Suprapubic skin (tissue), 4 donors: ENCODE measurements at places on chromosomes 3 and 15.

DNA sequence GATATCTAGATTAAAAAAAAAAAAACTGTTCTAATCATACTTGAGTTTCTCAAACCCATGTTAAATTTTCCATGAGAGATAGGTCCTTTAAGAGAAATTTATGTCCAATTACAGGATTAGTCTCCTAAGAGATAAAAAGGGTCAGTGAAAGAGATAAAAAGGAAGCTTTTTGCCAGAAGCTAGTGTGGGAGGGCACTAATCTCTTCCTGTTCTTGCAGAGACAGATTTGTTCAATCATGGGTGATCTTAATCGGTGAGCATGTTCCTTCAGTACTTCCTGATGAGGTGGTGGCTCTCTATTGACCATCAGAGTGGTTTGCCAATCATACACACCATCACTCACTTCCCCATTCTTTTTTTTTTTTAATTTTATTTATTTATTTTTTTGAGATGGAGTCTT is 16.9 kb upstream of the LPP start:
- no peak for DNase-seq

DNA sequence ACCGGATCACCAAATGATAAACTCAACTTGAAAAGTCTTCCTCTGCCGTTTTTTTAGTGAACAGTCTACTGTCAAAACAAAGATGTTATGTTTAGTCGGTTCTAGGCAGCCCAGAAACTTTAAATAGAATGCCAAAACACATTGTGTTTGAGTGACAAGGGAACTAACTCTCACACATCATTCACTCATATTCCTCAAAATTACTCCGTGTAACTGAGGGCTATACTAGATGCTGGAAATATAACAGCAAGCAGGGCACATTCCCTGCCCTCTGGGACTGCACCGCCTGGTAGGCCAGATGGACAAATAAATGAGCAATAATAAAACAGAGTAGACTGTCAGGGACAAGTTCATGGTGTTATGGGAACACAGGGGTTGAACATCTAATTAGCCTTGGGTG is 251.4 kb downstream of the MAGI1 start:
- DNase-seq = no peak

DNA sequence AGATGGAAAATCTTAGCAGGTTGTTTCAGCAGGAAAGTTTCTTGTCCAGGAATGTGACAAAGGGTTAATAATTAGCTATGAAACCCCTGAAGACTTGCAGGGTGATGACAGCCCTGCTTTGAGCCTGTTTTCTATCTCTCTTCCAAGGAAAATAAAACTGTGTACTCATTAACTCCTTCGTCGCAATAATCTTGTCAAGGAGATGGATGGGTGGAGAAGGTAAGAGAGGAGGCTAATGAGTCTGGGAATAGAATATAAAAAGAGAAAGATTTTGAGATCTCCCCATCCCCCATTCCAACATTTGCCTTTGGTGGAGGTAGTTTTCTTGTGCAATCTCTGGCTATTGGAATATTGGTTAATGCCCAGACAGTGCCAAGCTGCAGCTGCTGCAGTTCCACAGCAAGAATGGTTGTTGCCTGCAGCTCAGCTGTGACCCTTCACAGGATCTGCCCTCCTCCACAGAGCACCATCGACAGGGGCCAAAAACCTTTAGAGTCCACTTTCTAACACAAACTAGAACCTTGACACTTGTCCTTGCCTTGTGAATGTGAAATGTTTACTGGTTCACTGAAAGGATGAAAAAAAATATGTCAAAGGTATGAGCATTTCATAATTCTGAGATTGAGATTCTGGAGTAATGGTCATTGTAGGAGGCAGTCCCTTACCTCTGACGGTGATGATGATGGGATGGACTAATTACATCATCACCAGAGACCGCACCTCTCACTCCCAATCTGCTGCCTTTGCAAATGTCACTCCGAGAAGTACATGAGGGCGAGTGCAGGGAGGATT is 4.2 kb upstream of the LRIG1 start:
- DNase-seq = no peak

- DNase-seq = no peak
Measured at GRCh38 chr3:30504939-30505338, 101.5 kb upstream of the TGFBR2 start.

- no peak for DNase-seq
Measured at GRCh38 chr3:144868506-144868905, 896.9 kb downstream of the DIPK2A start.

GRCh38 chr3:179840985-179841384 is 188.1 kb downstream of the USP13 start:
- no peak for DNase-seq

DNA sequence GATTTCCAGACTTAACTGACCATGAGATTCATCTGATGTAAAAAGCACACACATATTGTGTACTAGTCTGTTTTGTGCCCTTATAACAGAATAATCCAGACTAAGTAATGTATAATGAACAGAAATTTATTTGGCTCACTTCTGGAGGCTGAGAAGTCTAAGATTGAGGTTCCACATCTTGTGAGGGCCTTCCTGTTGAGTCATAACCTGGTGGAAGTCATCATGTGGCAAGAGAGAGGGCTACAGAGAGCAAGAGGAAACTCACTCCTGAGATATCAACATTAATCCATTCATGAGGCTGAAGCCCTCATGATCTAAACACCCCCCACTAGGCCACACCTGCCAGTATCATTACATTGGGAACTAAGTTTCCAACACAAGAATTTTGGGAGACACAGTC is 977.6 kb downstream of the MCTP2 start:
- DNase-seq = no peak

DNA sequence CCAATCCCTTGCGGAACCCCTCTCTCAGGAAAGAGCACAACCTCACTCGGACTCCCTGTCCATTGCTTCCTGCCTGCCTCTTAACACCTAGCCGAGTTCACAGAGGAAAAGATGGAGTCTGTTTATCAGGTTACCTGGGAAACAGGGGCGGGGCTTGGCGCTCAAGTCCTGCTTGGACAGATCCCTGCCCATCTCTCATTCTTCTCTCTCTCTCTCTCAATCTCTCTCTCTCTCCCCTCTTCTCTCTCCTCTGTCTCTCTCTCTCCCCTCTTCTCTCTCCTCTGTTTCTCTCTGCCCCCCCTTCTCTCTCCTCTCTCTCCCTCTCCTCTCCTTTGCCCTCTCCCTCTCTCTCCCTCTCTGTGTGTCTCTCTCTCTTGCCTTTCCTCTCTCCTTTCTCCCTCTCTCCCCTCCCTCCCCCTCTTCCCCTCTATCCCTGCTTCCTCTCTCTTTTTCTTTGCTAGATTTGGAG is at the start of gene EFHB:
TSS of gene EFHB (minus strand) at position 120 of the 469 bp plus-strand sequence. CDS start 199 bp downstream, outside the sequence.
- DNase-seq = no peak

GRCh38 chr3:46926871-46927717 is 49.5 kb downstream of the CCDC12 start:
- DNase-seq = peak; percentile 62

GRCh38 chr15:74789741-74790079 is 7.8 kb downstream of the CSK start:
- no peak for DNase-seq

DNA sequence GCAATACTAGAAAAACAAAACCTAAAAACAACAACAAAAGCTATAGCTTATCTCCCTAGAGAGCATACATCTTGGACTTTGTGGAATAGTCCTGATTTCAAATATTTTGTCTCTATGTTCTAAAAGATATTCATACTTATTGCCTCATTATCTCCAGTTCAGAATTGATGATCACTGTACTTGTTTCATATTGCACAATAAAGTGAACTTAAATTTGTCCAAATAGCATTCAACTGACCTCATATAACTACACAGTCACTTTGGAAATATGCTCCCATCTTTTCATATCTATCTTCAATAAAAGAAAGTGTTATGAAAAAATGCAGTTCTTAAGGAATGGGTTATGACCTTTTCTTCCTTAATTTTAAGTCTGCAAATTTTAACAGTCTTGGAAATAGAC is 228.6 kb upstream of the CMC1 start:
- no peak for DNase-seq

DNA sequence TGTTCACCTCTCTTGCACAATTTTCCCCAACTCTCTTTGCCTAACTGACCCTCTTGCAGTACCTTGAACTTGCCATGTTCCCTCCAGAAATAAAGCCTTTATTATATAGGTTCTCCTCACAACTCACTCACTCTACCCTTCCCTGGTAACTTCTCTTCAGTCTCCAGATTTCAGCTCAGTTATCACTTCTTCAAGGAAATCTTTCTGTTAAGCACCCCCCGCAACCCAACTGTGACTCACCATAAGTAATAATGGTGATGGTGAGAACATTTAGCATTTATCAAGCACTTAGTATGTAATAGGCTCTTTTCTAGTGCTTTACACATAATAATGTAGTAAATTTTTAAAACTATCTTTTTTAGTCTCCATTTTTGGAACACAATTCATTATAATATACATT is 8.1 kb upstream of the OR5K1 start:
- DNase-seq = no peak

DNA sequence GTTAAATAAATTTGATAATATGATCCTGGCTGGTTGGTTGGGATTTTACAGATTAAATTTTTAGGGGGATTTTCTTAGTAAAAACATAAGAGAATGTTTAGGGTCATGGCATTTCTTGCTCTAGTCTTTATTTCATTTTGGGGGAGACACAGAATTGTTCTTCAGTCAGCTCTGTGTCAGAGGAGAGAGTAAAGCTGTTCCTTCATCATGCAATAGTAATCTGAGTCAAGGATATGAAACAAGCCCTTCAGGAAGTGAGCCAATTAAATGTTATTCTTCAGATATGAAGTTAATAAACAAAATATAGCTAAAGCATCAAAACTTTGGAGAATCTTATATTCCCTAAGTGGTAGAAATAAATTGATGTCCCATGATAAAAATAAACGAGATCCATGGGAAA is 22.9 kb upstream of the SLC4A7 start:
- no peak for DNase-seq
